ENCODE measurements at places on chromosomes 1 and 21.

GRCh38 chr1:88658419-88658818 lies 25.7 kb upstream of the PKN2 start:
- DNase-seq, result no peak

DNA sequence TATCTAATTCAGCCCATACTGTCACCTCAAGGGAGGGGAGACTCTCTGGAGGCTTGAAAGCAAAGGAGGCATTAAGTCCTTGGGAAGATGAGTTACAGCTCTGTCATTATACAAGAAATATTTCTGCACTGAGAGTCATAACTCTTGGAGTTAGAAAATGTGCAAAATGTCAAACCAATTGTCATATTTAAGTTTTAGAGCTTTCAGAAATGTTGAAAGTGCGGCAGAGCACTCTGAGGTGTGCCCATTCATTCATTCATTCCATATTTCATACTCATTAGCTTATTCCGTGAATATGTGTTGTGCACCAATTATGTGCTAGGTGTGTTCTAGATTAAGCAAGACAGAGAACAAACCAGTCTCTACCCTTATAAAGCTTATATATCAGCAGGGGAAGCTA lies 87.1 kb downstream of the HUNK start:
- DNase-seq, result no peak

- DNase-seq, result no peak
Measured at GRCh38 chr1:96210054-96210453, 511.5 kb upstream of the PTBP2 start.

- no peak for DNase-seq
Measured at GRCh38 chr1:60503266-60503925, 429.8 kb upstream of the C1orf87 start.

DNA sequence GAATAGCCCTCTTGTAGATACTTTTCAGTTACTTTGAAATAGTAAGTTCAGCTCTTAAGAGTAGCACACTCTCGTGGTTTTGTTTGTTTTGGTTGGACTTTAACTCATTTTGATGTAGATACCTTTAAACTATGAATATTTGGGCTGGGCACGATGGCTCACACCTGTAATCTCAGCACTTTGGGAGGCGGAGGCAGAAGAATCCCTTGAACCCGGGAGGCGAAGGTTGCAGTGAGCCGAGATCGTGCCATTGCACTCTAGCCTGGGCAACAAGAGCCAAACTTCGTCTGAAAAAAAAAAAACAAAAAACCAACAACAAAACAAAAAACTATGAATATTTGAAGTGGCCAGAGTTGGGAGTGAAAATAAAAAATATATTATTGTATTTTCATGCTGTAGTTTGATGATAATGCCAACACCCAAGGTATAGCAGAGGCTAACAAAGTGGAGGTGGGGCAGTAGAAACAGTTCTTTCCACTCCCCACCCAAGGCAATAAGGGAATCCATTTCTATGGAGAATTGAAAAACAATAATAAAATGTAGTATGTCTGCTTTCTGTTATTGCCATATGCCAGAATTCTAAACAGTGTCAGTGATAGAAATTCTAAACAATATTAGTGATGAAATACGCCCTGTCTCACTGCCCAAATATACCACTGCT lies 1.7 kb downstream of the ZNF326 start:
- no peak for DNase-seq

GRCh38 chr1:180156631-180157091 lies 2.0 kb downstream of the QSOX1 start:
- DNase-seq, result no peak

DNA sequence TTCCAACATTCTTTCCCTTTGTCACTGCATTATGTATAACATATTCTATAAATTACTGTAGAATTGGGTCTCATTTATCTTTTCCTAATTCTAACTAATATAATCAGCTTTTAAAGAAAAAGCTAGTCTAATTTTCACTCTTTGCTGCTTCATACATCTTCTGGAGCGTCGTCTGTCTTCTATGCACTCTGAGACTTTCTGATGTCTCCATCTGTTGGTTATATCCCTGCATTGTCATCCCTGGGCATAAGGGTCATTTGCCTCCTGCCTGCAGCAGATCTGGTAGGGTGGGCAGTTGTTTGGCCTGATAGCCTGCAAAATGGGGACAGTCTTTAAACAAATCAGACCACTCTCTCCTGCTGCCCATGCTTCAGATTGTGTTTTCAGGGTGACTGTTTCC lies 40.8 kb upstream of the DYNLT5 start:
- DNase-seq, result peak; percentile 43

- no peak for DNase-seq
Measured at GRCh38 chr1:91944087-91944486, 5.1 kb upstream of the BRDT start.
